ENCODE measurements at places on chromosomes 2 and 18.

DNA sequence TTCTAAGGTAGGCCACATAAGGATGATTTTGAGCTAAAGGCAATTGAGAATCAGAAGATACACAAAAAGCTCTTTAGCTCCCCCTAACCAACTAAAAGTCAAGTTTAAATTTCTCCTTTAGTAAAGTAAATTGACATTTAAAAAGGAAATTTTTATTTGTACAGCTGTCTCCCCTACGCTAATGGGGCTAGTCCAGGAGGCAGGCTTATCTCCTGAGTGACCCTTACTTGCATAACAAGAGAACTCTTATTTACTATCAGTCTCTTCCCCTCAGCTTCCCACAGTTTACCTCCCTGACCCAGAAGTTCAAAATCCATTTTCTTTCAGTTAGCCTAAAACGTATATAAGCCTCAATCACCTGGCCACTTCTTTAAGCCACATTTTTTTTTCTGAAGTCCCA, 1002.8 kb upstream of the NRXN1 start:
- no peak for DNase-seq

- no peak for DNase-seq
These were observed 2.7 kb downstream of the CCDC88A start for GRCh38 chr2:55416786-55417568.

GRCh38 chr2:25756536-25756935, 83.2 kb upstream of the DTNB start:
- DNase-seq: no peak

GRCh38 chr2:99701503-99701902, 211.7 kb upstream of the REV1 start:
- no peak for DNase-seq

- no peak for DNase-seq
These were observed 26.1 kb downstream of the PKDCC start for GRCh38 chr2:42073739-42074503.

- no peak for DNase-seq
These were observed 68.5 kb downstream of the EPB41L3 start for GRCh38 chr18:5475267-5475666.

- DNase-seq: no peak
These were observed 855.8 kb upstream of the FANCL start for GRCh38 chr2:59096973-59097372.

GRCh38 chr2:60553495-60554073, at the start of gene BCL11A:
Gene BCL11A (minus strand): TSS chr2:60553654. CDS start chr2:60553270, 384 bp downstream.
- peak; percentile 63 for DNase-seq

GRCh38 chr2:42191285-42192009, 22.3 kb downstream of the EML4 start:
- DNase-seq: no peak

- no peak for DNase-seq
These were observed 14.9 kb downstream of the SCG2 start for GRCh38 chr2:223587301-223587700.

DNA sequence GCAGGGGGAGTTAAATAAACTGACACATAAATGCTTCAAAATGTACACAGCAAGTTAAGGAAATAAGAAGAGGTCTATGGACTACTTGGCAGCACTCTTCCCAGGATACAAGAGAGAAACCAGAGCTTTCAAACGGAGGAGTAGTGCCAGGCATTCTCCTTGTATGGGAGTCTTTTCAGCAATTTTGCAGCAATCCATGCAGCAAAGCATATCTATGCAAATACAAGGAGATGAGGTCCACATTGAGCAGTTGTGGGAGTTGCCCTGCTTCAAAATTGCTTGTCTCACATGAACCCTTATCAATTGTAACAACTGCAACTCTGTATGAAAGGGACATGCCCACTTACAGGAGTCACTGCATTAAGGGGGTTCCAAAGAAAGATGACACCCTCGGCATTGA, 37.8 kb downstream of the SCN9A start:
- peak; percentile 7 for DNase-seq

DNA sequence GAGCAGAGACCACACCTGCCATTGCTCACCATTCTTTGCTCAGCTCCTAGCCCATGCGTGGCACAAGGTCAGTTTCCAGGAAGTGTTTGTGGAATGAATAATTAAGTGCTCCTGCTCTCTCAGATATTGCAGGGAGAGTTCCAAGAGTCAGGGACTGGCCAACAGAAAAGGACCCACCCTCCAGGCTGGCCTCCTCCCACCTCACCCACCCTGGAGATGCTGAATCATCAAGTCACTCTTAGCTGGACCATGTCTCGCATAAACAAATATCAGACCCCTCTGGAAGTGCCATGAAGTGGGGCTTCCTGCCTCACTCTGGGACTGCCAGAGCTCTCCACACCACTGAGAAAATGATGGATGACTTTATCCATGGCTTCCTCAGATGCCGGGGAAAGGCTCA, 256.0 kb downstream of the TNS1 start:
- DNase-seq: no peak

GRCh38 chr18:40124107-40124506, 1830.9 kb upstream of the PIK3C3 start:
- no peak for DNase-seq

DNA sequence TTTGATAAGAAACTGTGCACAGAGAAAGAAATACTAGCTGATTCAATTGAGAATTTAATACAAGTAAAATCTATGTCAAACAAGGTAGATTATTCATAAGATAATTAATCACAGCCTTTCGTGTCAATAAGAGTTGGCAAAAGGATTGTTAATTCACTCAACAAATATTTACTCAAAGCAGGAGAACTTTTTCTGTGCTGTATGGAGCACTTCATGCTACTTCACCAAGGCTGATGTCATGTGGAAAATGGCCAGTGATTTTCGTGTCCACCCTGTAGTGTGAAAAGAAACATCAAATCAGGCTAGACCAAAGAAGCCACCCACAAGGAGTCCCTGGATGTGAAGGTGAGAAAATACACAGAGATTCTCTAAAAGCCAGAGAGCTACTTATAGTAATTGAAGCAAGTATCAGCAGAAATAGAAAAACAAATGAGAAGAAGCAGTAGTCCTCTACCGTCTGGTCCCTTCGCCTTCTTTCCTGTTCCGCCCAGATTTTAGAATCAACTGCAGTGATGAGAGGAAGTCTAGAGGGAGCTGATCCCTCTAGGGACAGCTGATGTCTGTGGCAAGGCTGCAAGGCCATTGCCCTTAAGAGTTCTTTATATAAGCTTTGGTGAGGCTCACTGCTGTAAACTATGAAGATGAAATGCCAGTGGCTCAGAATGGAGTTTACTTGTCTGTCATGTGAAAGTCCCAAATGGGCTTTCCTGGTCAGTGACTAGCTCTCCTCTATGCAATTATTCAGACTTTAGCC, 201.3 kb upstream of the APCDD1 start:
- no peak for DNase-seq

DNA sequence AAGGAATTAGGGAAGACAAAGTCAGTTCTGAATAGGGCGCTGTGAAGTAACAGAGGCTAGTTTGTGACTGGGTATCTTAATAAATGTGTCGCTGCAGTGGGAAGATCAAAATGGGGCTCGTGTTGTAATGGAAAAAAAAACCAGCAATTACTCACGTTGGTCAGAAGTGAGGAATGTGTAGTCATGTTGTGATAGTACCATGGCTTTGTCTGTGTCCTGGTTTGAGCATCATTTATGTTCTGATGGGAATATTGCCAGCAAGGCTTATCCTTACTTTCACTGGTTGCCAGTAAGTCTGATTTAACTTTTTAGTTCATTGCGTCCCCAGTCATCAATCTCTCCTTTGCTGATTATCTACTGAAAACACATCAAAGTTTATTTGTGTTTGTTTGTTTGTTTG, 467.6 kb downstream of the NYAP2 start:
- DNase-seq: no peak

- DNase-seq: no peak
These were observed 43.7 kb downstream of the MEX3C start for GRCh38 chr18:51153659-51154371.

- peak; percentile 1 for DNase-seq
These were observed 79.5 kb upstream of the GPC1 start for GRCh38 chr2:240355962-240356361.

- no peak for DNase-seq
These were observed 14.1 kb downstream of the BBS5 start for GRCh38 chr2:169493360-169493759.

GRCh38 chr2:71226096-71226964, 573 bp downstream of the PAIP2B start:
- DNase-seq: peak; percentile 59

- DNase-seq: no peak
These were observed 45.4 kb downstream of the SOWAHC start for GRCh38 chr2:109659396-109660045.

DNA sequence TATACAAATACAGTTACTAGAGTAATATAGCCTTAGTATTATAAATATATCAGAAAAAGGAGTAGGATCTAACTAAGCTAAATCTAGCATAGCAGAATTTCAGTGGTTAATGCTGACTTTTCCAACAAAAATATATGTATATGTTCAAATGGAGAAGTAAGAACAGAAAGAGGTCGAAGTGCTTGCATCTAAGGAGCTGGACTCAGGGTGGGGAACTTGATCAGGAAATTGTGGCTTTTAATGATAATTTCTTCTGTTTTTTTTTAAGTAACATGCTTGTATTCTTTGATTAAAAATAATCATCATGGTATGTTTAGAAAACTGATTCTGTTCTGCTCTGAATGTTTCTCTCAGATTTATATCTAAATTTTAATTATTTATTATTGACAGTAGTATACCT, 327.1 kb downstream of the GALNT13 start:
- no peak for DNase-seq

- no peak for DNase-seq
These were observed 47.2 kb downstream of the TMEM18 start for GRCh38 chr2:629961-630360.

DNA sequence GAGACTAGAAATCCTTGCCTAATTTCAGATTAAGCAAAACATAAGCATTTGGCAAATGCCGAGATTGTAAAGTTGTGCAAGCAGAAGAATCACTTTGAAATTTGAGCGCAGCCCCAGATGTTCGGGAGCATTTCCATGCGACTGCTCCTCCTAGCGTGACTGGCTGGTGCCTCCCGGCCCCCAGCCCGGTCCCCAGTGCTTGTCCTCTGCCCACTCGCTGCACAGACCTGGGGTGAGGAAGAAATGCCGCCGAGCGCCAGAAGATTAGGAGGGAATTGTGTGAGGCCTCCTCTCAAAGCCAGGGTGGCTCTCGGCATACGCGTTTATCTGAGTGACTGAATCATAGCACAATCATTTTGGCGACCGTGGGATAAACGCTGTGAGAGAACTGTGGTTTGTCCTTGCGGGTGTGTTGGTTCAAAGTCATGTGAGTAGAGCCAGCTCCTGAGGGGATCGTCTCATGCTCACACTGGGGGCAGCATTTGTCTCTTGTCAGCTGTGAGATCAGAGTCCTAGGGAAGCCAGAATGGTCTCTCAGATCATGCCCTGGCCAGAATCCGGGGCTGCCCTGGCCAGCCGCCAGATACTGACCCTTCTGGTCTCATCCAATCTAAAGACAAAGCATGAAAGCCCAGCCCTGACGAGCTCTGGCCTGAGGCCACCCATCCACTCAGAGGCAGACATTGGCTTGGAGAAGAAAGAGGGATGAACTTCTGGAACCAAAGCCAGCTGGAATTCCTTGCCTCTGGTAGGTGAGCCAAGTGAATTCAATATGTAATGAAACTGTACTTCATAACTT, 189.3 kb downstream of the SH3RF3 start:
- DNase-seq: peak; percentile 40

- no peak for DNase-seq
These were observed at the start of gene PAX3 for GRCh38 chr2:222298311-222299150. Gene PAX3 (minus strand): TSS chr2:222298998. CDS start chr2:222298615, 383 bp downstream.

- no peak for DNase-seq
These were observed 650.4 kb downstream of the RNF144A start for GRCh38 chr2:7567646-7568045.

GRCh38 chr2:120402508-120402907, 56.6 kb downstream of the INHBB start:
- DNase-seq: no peak

- no peak for DNase-seq
These were observed 18.9 kb downstream of the ATP8B1 start for GRCh38 chr18:57784034-57784800.

- DNase-seq: no peak
These were observed 45.6 kb downstream of the MEX3C start for GRCh38 chr18:51151568-51152511.

GRCh38 chr2:120434492-120435308, 88.8 kb downstream of the INHBB start:
- no peak for DNase-seq

DNA sequence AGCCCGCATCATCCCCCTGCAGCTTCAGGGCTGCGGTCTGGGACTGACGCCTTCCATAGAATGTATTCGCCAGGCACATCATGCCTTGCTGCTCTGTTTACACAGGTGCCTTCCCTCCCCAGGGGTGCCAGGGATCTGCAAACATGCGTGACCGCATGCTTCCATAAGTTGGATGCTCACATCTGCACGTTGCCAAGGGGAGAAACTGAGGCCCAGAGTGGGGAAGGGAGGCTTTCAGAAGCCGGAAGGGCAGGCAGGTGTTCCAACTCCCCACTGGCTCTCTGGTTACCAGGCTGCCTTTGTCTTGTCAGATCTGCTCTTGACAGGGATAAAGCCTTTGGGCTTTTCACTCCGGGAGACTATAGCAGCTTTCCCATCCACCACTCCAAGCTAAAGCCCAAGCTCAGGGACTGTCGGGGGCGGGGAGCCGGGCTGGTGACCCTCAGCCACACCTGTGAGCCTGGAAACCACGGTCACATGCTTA, 125.8 kb upstream of the TNP1 start:
- peak; percentile 57 for DNase-seq

GRCh38 chr2:68284896-68285295, 32.6 kb upstream of the PPP3R1 start:
- no peak for DNase-seq

DNA sequence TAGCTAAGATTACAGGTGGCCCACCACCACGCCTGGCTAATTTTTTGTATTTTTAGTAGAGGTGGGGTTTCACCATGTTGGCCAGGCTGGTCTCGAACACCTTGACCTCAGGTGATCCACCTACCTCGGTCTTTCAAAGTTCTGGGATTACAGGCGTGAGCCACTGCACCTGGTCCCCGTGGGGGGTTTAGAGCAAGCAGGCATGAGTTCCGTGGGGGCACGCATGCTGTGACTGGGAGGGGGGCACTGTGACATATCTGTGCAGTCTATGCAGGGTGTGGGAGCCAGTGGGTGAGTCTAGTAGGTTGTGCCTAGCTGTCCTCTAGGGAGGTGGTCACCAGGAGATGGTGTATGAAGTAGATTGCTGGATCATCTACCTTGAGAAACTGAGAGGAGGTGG, 16.6 kb upstream of the ZDBF2 start:
- no peak for DNase-seq

GRCh38 chr2:221254299-221254698, 317.8 kb downstream of the EPHA4 start:
- peak; percentile 15 for DNase-seq
